ENCODE measurements at places on chromosomes 12 and 14.

- no peak for DNase-seq
Observed at GRCh38 chr12:43957732-43958372, 122.0 kb downstream of the TMEM117 start.

- no peak for DNase-seq
Observed at GRCh38 chr12:64663015-64663414, 52.7 kb downstream of the RASSF3 start.

DNA sequence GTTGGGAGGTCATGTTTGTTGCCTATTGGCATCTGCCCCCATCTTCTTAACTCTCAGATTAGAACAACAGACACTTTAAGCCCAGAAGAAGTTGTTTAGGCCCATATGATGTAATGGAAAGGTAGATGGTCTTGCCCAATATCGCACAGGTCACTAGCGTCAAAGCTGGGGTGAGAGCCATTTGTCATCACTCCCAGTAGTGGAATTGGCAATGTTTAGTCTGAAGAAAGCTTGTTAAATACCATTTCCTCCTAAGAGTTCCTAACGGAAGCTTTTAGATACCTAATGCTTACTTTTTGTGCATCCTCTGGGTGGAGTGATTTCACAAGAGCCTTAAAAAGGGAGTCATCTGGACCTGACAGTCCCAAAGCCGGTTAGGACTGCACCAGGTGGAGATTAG is 125.4 kb downstream of the DACT1 start:
- no peak for DNase-seq

DNA sequence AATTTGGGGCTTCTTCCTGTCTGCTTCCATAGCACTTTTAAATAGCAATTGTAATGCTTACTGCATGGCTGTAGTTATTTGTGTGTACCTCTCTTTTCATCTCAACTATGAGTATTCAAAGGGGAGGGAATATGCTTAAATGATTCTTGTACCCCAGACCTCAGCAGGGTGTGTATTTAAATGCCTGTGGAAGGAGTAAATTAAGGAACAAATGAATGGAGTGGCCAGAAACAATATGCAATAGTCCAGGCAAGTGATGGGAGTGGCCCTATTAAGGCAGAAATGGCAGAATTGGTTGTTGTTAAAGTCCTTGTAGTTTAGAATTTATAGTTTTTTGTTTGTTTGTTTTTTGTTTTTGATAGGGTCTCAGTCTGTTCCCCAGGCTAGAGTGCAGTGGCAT is 1.5 kb downstream of the RAD51B start:
- no peak for DNase-seq

DNA sequence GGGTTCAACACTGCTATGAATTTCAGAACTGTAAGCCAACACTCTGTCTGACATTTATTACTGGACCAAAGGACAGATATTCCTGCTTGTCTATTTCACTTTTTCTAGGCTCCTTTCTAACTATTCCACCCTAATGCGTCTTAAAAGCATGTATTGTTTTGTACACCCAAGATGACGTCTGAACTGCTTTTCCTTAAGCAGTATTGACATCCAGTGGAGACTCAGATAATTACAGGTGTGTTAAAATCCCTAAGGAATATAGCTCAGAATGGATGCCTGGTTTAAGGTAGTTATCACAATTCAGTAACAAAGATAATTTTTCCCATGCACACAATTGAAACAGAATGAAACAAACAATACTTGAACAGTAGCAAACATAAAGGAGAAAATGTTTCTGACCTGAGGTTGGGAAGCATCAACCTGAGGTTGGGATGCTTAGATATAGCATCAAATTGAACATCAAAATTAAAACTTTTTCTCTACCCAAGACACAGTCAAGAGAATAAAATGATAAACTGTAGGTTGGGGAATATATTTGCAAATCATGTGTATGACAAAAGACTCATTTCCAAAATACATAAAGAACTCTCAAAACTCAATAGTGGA is 93.7 kb upstream of the PTPRR start:
- no peak for DNase-seq

DNA sequence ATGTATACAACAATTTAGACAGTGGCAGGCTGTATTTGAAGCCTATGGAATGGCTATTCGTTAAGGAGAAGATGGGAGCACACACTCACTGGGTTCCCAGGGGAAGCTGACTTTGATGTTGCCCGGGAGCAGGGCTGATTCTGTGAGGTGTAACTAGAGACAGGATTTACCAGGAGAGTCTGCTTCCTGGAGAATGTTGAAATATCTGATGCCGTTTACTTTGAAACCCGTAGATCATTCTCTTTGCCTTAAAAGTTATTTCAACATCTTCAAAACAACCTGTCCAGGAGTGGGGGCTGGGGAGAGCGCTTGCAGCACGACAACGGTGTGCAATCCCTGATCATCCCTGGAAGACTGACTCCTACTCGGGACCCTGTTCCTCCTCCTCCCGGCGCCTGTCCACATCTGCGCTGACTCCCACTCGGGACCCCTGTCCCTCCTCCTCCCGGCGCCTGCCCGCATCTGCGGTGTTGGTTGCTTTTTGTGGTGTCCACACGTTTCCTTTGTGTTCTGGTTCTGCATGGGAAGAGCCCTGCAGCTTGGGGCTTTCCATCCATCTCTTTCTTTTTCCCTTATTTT is 72.6 kb downstream of the AACS start:
- DNase-seq: no peak

DNA sequence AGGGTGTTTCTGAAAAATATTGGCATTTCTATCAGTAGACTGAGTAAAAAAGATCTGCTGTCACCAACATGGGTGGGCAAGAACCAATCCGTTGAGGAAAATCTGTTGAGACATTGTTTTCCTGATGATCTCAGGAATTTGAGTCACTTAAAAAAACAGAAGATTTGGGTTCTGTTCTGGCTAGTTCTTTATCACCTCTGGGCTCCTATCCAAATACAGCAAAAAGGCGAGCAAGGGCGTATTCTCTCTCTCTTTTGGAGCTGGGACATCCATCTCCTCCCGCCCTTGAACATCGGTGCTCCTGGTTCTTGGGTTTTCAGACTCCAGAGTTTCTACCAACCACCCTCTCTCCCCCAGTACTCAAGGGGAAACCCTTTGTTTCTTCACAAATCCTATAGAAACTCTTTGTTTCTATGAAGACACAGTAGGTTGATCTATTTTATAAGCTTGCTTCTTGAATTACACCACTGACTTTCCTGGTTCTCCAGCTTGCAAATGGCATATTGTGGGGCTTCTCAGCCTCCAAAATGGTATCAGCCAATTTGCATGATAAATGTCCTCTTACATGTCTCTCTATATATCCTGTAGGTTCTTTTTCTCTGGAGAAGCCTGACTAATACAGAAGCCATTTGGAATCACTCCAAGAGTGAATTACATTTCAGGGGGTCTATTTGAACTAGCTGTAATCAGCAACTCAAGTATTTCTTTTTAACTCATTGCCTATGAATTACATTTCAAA is 263.9 kb upstream of the TMTC1 start:
- no peak for DNase-seq

DNA sequence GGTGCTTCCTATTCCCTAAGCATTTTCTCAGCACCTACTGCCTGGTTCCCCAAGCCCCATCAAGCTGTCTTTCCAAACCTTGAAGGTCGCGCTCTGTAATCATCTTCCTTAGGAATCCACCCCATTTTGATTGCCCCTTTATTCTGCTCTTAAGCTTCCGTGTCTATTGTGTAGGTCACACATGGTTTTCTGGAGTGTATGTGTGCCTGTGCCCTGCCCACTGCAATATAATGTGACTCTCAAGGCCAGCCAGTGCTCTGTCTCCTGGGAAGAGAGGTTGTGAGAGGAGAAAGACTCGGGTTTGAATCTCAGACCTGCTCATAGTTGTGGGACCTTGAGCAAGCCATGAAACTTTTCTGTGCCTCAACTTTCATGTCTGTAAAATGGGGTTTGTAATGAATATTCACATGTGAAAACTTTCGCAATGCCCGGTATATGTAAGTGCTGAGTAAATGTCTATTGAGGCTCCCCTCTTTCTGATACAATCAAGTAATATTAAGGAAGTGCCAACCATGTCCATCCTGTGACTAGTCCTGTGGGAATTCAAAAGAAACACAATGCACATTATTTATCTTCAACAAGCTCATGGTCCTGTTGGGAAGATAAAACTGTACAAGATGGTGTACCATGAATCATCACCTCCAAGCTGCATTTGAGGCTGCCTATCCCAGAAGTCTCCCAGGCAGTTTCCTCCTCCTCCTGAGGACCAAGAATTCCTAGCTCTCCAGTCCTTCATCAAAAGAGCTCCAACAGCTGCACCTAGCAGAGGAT is 774 bp upstream of the KRT75 start:
- DNase-seq: no peak

DNA sequence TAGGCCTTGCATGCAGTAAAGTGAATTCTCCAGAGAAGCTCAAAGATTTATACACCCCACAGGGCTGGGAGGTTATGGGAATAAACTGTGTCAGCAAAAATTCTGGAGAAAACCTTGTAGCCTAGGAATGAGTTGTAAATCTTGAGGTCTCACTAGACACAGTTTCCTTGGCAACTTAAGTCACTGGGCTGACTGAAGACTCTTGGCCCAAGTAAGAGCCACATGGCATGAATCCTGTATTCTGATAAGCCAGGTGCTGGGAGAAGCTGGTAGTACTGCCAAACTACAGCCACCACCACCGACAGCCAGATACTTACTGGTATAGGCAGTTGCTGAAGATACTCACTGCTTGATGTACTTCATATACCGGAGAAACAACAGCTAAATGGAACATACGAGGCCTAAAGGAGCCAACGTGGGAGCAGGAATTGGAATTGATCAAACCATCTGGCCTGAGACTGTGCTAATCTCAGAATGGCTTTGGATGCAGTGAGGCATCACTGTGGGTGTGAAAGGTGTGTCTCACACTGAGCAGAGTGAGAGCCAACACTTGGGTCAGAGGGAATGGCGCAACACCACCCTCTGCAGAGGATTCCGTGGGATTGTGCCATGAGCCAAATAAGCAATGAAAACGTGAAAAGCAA is 102.8 kb upstream of the TMCC3 start:
- no peak for DNase-seq

GRCh38 chr14:53855127-53855526 is 101.5 kb downstream of the BMP4 start:
- DNase-seq: no peak

DNA sequence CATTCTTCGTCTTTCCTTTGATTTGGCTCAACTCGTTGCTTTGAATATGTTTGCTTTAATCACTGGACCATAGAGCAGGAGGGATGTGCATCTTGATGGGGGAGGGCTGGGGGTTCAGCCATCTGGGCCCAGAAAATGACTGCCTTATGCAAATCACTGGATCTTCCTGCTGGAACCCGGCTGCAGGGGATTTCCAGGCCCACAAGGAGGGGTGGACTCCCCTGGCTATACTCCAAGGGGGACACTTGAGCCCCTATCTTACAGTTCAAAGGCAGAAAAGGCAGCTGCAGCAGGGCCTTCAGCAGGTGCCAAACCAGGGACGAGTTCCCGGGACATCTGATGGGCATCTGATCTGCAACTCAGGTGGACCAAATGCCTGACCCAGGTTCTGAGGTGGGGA is 122.5 kb downstream of the DICER1 start:
- DNase-seq: no peak

DNA sequence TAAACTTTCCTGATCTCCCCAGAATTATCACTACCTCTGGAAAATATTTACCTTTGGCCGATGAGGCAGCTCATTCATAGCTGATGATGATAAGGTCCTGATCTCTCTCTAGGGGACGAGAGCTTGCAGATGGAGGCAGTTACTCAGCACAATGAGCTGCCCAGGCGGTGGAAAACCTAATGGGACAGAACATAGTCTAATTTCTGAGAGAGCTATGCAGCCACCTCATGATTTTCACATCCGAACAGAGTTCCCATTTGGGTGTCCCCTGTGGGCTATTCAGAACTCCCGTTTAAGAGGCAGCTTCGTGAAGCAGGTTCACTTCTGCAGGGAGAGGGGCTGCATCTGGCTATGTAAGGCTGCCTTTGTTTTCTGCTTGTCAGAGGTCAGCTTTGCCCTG is 724.6 kb upstream of the TMEM132C start:
- DNase-seq: no peak

GRCh38 chr14:89012282-89013097 is 188.0 kb downstream of the TTC8 start:
- DNase-seq: no peak

- DNase-seq: no peak
Observed at GRCh38 chr14:69473260-69473659, 11.3 kb upstream of the PLEKHD1 start.

GRCh38 chr12:128727999-128728398 is 95.8 kb downstream of the SLC15A4 start:
- DNase-seq: no peak

GRCh38 chr12:101857043-101857558 is 20.3 kb upstream of the DRAM1 start:
- no peak for DNase-seq

- DNase-seq: no peak
Observed at GRCh38 chr12:31234955-31235867, 90.7 kb downstream of the SINHCAF start.

All from activated CD4-positive, alpha-beta T cell treated with anti-CD3 and anti-CD28 coated beads for 4 hours (primary cell).